ENCODE measurements at places on chromosomes 12 and 14.

- no peak for DNase-seq
These were observed 92.6 kb upstream of the PRKD1 start for GRCh38 chr14:30020271-30020670.

- no peak for DNase-seq
These were observed 104.6 kb downstream of the DIP2B start for GRCh38 chr12:50609292-50609874.

GRCh38 chr12:102508052-102508451 is 27.7 kb upstream of the IGF1 start:
- no peak for DNase-seq

GRCh38 chr12:7650091-7650490 is 15.6 kb downstream of the APOBEC1 start:
- no peak for DNase-seq

DNA sequence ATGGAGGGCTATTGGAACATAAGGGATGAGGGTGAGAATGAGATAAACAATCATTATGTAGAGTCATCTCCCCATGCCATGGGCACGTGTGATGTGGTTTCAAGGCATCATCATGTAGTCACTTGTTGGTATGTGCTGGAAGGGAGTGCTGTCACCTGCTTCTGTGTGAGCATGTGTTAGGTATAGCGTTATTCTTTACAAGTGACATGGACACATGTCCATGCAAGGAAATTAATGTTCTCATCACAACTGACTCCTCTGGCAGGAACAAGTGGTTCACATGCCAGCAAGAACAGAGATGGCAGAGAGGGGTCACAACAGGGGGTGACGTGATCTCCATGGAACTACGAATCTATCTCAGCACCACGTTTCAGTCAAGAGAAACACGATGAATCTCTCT is 815.8 kb downstream of the BCL11B start:
- no peak for DNase-seq

GRCh38 chr12:105906561-105906960 is 232.2 kb downstream of the NUAK1 start:
- no peak for DNase-seq
